NCI-H1092 (cell line): ENCODE measurements at places on chromosomes 11 and 22.

GRCh38 chr11:2088746-2089535 lies 50.2 kb downstream of the IGF2 start:
- DNase-seq = no peak

- DNase-seq = no peak
These were observed 10.2 kb upstream of the SSTR3 start for GRCh38 chr22:37222440-37222971.

DNA sequence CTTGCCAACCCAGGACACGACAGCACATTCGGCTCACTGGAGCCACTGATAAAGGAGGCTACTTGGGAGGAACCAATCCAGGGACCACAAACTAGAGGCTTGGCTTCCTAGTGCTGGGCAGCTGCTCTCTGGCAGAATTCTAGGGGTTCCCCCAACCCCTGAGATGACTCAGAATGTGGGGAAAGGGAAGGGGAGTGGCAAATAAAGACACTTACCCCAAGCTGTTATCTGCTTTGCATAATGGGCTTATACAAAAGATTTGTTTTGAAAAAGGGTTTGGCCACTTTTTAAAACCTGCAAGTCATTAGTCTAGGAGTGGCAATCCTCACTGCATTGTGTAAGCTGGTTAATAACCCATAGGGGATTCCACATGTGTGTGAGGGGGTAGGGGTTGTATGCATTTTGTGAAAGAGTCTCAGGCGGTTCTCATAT lies 64.1 kb upstream of the LMO1 start:
- DNase-seq = no peak

- DNase-seq = peak; percentile 27
These were observed 25.5 kb downstream of the MYBPC3 start for GRCh38 chr11:47327025-47327424.

GRCh38 chr11:111540114-111540936 lies at the start of gene LAYN:
TSS of gene LAYN (plus strand) at chr11:111540720. CDS start at chr11:111540844, 124 bp downstream.
- peak; percentile 38 for DNase-seq

GRCh38 chr22:22103078-22103875 lies 120.7 kb upstream of the TOP3B start:
- no peak for DNase-seq
